HepG2 (cell line): ENCODE measurements at places on chromosomes 16 and 17. TPM values are rescaled to one million over a fixed set of nuclear protein-coding genes. Genes with fewer than 3 reads are reported as not detected.

The SHCBP1 gene
- 33.0 and 48.9 TPM in 2 replicates for total RNA-seq

GRCh38 chr17:29165800-29166506 is 14.2 kb downstream of the MYO18A start:
- no peak overlapping the region for H3K4me3 ChIP-seq
- peaks cover 56% of the 10 kb centered on the region for H3K4me1 ChIP-seq
- H3K27ac ChIP-seq: no peak overlapping the region
- no peaks in the 10 kb centered on the region for H3K27me3 ChIP-seq

The CHST4 gene
- total RNA-seq: not detected in 2 replicates

- H3K36me3 ChIP-seq: peaks cover 54% of the 10 kb centered on the region
- H3K4me3 ChIP-seq: no peak overlapping the region
- H3K27ac ChIP-seq: no peak overlapping the region
- H3K27me3 ChIP-seq: no peaks in the 10 kb centered on the region
- no peak for DNase-seq
- peaks cover 1% of the 10 kb centered on the region for H3K4me1 ChIP-seq
Measured at GRCh38 chr17:17226451-17227265, 10.3 kb downstream of the FLCN start.

The CIBAR2 gene
- not detected in 2 replicates for total RNA-seq

The CFAP97D1 gene
- total RNA-seq: 0.02 TPM in 1 of 2 replicates, not detected in the other

The ZNF652 gene
- 30.2 and 58.2 TPM in 2 replicates for total RNA-seq

- H3K27me3 ChIP-seq: peaks cover 61% of the 10 kb centered on the region; the same call in 2 of the 3 replicates
- H3K4me3 ChIP-seq: no peak overlapping the region
- H3K4me1 ChIP-seq: no peaks in the 10 kb centered on the region
- H3K36me3 ChIP-seq: no peaks in the 10 kb centered on the region
Measured at GRCh38 chr16:88356124-88356726, 26.5 kb upstream of the ZNF469 start.

The PRAC1 gene
- total RNA-seq: not detected in 2 replicates
